H1 (cell line): ENCODE measurements at places on chromosomes 2 and 18.
A peak's percentile ranks its signal among the peaks of the same experiment; 100 is the strongest.

DNA sequence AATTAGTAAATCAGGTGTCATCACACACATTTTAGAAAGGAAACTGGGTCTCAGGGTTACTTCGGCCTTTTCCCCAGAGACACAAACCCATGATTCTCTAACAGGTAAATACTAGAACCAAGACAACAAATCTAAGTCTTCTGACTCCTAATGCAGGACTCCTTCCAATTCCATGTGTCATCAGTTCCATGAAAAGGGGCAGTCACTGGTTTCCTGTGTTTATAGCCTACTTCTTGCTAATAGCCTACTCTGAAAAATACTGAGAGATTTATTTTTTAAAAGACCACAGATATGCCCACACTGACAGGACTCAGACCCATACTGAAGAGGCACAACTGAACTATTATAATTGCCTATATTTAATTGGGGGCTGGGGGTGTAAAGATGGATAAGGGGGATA, 33.0 kb downstream of the RAB1A start:
- DNase-seq = no peak

DNA sequence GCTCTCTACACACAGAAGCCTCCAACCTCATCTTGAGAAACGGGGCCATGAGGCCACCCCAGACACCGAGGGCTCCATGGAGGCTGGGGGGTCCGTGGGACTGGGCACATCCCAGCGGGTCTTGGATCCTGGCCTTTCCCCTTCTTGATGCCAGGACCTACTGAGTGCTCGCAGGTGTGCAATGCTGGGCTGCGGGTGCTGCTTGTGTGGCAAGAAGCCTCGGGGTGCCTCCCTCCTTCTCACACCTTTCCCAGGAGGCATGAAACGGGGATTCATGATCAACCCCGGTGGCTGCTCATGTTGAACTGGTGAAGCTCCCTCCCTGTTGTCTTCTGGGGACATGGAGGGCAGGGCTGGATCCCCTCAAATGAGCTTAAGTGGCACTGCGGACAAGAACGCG, 2.0 kb upstream of the BUB1 start:
- no peak for DNase-seq

GRCh38 chr2:224210286-224211180, 171.4 kb upstream of the SERPINE2 start:
- DNase-seq = no peak

DNA sequence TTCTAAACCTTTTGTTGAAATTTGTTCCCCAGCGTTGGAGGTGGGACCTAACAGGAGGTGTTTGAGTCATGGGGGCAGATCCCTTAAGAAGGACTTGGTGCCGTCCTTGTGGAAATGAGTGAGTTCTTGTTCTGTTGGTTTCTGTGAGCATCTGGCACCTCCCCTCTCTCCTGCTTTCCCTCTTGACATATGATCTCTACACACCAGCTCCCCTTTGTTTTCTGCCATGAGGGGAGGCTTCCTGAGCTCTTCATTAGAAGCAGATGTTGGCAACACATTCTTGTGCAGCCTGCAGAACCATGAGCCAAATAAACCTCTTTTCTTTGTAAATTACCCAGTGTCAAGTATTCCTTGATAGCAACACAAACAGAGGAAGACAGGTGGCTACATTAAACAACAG, 23.8 kb downstream of the NABP1 start:
- DNase-seq = no peak

DNA sequence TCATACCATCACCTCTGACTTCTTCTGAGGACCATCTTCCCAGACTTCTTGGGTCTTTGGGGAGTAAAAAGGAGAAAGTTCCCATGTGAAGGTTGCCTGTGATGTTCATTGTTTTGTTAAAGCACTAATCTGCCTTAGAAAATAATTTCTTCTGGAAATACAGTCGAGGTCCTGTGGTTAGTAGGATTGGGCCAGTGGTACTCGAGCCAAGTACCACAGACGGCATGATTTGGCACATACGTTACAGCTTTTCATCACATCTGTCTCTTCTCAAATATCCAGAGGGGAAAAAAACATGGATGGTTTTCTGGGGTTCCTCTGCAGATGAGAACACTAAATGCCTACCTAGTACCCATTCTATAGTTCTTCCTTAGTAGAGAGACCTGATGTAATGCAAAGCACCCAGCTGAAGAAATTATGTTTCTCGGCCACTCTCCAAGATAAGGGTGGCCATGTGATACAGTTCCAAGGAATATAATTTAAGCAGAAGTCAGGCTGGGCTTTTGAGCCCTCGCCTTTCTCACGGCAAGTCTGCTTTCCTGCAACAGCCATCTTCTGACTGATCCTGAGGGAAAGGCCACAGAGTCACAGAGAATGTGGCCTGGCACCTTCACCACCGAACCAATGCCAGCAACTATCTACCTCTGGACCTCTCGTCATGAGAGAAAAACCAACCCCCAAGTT, 161.0 kb downstream of the RNF152 start:
- DNase-seq = no peak

GRCh38 chr2:128252501-128252900, 66.2 kb downstream of the HS6ST1 start:
- DNase-seq = peak; percentile 16

DNA sequence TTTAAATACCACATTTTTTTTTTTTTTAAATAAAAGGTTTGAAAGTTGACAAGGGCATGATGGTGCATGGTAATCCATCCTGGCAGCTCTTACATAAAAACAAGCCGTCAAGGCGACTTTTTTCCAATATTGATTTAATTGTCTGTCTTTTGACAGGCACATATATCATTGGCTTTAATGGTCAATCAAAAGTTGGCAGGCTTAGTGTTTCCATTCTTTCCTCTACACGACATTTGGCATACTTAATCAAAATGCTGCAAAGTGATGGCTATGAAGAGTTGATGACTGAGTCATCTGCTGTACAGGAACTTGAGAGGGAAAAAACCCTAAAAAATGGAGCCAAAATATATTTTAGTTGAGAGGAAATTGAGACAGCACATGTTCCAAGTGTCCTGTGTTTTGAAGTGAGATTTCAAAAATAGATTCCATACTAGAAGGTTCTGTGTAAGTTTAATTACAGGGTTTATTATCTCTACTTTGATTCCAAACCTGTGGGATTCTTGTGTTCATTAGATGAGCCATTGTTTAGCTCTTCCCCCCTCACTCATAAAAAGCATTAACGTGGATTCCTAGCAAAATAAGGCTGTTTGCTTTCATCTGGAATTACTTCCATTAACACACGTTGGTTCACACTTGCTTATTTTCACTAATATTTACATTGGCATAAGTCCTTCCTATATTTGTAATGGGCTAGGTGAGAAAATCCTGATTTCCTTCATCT, 3.2 kb downstream of the TSHZ1 start:
- no peak for DNase-seq

GRCh38 chr18:23068570-23069310, 66.5 kb upstream of the CABLES1 start:
- DNase-seq = no peak

DNA sequence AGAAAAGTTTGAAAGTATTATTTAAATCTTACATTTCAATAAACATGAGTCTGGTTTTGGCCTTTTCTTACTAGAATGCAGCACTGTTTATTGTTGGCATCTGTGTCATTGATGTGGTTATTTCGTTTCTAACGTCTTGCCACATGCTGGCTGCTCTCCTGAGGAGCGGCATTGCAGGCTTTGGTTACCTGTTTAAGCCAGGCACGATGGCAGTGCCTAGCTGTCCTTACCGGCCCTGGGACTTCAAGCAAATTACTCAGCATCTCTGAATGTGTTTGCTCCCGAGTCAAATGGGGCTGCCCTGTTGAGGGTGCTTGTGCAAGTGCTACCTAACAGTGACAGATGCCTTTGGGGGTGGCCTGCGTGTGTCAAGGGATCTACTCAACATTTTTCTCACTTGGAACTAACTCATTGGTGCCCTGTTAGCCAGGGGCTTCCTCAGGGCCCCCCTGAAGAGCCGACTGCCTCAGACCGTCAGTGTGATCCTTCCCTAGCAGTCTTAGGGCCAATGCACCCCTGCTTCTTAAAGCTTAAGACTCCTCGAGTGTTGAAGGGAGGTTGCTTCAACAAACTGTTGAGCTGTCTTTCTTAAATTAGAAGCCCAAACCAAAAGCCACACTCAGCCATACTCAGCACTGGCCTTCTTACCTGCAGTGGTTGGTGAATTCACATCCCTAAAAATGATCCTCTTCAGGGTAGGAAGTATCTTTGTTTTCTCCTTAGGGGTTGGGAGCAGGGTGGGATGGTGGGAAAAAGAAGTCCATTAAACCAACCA, 151.5 kb downstream of the NCK2 start:
- DNase-seq = no peak

- no peak for DNase-seq
Observed at GRCh38 chr18:49019446-49020045, 68.8 kb upstream of the SMAD7 start.

DNA sequence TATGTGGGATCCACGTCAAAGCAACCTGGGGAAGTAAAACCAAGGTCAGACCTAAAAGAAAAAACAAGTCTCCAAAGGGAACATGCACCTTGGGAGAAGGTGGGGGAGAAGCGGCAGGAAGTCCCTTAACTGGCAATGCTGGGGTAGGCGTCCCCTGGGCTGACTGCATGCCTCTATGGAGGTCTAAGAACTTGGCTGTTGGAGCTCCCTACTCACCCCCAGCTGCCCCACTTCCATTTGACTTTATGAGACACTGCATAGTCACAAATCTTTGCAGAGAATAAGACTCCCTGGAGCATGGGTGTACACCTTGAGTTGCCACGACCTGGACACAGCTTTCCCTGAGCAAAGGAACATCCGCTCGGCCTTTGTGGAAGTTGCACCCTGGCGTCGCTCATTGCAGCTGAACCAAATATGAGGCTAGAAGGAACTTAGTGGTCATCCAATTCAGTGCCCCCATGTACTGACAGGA, 2.8 kb downstream of the CAPN14 start:
- peak; percentile 24 for DNase-seq
